ENCODE measurements at places on chromosomes 16 and 17.

DNA sequence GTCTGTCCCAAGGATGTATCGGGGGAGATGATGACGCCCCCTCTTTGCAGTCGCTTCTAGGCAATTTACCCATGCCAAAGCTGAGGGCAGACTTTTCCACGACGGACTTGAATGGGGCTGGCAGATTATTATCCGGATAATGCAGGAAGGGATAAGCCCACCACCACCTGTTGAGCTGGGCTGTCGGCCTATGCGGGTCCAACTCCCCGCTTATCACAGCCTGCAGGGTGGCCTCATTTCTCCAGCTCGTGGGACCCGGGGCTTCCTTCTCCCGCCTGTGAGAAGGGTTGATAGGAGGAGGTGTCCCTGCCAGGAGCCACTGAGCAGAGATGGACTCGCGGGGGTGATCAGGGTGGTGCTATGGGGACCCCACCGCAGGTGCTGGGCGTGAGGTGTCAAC lies 559 bp downstream of the CACNG5 start:
- no peak for DNase-seq

DNA sequence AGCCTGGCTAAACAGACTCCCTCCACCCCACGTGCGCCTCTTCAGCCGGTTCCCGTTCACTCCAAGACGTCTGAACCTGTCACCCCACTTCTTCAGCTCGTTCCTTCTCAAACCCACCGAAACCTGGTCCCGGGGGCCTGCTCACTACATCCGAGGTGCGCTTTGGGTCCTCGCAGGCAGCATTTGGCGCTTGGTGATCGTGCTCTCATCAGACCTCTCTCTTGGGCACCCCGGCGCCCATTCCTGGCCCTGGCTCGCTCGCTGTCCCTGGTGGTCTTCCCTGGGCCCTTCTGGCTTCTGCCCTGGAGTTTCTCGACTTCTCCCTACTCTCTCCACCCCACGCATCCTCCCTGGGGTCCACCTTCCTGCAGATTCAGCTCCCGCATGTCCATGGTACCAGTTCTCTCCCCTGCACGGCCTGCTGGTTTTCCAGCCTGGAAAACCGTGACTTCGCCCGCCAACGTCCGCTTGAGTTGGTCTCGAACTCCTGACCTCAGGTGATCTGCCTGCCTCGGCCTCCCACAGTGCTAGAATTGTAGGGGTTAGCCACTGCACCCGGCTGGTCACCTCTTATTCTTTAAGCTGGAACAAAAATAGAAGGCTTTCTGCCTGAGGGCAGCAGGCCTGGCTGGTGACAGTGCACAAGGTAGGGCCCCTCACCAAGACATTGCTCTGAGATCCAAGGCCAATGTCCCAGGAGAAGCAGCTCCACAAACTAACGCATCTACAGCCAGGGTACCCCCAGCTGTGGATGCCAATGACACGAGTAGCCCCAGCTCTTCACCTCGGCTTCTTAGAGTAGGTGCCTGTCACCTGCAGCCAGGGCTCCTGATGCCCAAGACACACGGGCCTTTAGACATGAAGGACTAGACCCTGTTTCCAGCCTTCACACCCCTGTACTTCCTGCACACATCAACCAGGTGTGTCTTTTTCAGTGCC lies 1.1 kb upstream of the MEAK7 start:
- DNase-seq, result no peak

DNA sequence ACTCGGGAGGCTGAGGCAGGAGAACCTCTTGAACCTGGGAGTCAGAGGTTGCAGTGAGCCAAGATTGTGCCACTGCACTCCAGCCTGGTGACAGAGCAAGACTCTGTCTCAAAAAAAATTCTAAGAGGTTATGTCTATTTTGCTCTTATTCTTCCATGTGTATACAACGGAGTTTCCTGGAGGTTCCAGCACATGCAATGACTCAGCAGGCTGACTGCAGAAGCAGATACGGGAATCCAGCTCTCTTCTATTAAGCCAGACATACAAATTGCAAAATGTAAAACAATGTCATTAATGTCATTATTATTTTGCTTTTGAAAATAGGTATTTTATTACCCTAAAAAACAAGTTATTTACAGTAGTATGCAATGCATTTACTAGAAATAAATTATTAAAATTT lies 18.4 kb downstream of the MIEF2 start:
- DNase-seq, result no peak

GRCh38 chr17:38750312-38751121 lies 2.0 kb upstream of the PSMB3 start:
- DNase-seq, result no peak

GRCh38 chr17:31510308-31511194 lies 119.1 kb downstream of the RAB11FIP4 start:
- no peak for DNase-seq

- DNase-seq, result no peak
These were observed 8.5 kb downstream of the MMP28 start for GRCh38 chr17:35786941-35787432.

- DNase-seq, result no peak
These were observed 16.8 kb downstream of the SDR42E1 start for GRCh38 chr16:81994485-81994884.

GRCh38 chr17:71029246-71029645 lies 859.9 kb downstream of the KCNJ2 start:
- no peak for DNase-seq

DNA sequence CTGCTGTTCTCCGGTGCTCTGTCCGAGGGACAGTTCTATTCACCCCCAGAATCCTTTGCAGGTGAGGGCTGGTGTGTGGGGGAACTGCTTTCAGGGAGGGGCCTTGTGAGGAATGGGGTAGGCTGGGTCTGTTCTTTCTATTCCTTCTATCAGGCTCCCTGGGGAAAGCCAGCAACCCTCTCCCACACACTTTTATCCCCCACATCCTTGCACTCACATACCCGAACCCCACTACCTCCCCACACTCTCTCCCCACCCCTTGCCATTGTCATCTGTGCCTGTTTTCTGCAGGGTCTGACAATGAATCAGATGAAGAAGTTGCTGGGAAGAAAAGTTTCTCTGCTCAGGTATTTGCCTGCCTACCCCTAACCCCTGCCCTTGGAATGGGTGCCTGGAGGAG lies 6.4 kb upstream of the TCAP start:
- DNase-seq, result no peak

DNA sequence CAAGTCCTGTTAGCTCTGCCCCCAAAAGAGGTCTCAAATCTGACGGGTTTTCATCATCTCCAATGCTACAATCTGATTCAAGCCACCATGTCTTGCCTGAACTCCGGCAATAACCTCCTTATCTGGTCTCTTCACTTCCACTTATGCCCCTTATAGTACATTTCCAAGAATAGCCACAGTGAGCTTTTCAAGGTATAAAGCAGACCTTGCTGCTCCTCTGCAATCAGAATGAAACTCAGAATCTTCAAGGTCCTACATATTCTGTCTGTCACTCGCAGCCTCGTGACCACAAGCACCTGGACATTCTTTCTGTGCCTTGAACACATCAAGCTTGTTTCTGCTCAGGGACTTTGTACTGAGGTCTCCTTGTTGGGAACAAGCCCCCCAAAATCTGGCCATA lies 84.7 kb downstream of the YPEL2 start:
- DNase-seq, result no peak

DNA sequence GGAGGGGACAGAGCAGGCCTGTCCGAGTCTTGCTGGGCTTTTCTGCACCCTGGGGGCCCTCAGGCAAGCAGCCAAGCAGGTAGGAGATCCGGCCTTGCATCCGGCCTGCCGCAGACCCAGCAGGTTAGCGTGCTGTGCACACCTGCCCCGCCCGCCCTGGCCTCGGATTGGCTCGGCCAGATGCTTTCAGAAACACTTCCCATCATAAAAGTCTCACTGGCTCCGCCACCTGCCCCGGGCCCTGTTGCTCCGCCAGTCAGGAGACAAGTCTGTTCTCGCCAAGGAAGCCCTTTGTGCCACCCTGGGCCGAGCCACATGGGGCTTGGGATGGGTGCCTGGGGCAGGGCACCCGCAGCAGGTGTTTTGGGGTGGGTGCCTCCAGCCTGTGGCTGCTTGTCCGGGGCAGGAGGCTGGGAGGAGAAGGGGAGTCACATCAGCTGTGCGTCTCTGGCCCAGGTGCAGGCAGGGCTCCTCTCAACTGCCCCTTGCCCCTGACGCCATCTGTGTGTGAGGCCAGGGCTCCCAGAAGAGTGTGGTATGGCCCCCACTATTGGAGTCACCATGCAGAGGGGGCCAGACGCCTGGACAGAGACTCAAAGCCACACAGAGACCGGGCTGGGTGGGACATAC lies 228.2 kb upstream of the GSE1 start:
- DNase-seq, result peak; percentile 83

- no peak for DNase-seq
These were observed 346.6 kb downstream of the PMP22 start for GRCh38 chr17:14918540-14918939.

- DNase-seq, result no peak
These were observed 121.6 kb upstream of the HS3ST4 start for GRCh38 chr16:25570131-25570530.

- DNase-seq, result no peak
These were observed 3.7 kb upstream of the ADAT1 start for GRCh38 chr16:75626806-75627205.

DNA sequence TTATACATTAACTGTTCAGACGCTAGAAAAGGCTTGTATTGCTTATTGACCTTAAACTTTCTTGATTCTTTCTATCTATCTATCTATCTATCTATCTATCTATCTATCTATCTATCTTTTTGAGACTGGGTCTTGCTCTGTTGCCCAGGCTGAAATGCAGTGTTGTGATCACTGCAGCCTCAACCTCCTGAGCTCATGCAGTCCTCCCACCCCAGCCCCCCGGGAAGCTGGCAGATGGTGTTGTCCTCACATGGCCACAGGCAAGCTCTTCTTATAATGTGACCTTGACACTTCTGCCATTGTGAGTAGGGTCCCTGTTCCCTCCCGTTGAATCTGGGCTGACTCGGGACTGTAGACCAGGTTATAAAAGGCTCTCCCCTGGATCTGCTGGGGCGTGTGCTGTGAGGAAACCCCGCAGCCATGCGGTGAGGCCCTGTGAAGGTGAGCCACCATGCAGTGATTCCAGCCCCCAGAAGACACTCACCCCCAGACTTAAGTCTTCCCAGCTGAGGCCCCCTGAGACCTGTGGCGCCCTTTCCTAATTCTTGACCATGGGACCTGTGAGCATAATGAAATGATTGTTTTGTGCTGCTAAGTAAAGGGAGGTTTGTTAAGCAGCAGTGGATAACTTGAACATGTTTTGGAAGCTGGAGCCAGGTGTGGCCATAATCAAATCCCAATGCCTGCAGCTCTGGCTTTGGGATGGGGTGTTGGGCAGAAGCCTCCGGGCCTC lies 54.3 kb downstream of the RPTOR start:
- DNase-seq, result no peak

DNA sequence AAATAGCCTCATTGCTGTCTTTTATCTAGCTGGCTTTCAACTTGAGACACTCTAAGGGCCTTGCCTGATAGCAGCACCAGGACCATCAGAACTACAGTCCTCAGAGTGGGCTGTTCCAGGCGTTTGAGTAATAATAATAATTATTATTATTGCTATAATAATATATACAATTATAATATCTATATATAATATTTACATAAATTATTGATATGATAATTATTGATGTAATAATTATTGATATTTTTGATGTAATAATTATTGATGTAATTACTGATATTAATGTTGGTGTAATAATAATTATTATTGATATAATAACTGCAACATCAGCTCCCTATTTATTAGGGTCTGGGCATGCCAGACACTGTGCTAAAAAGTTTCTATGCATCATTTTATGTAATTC lies 25.6 kb upstream of the CRHR1 start:
- DNase-seq, result no peak

- DNase-seq, result no peak
These were observed 57.5 kb upstream of the CLEC19A start for GRCh38 chr16:19228052-19228451.

DNA sequence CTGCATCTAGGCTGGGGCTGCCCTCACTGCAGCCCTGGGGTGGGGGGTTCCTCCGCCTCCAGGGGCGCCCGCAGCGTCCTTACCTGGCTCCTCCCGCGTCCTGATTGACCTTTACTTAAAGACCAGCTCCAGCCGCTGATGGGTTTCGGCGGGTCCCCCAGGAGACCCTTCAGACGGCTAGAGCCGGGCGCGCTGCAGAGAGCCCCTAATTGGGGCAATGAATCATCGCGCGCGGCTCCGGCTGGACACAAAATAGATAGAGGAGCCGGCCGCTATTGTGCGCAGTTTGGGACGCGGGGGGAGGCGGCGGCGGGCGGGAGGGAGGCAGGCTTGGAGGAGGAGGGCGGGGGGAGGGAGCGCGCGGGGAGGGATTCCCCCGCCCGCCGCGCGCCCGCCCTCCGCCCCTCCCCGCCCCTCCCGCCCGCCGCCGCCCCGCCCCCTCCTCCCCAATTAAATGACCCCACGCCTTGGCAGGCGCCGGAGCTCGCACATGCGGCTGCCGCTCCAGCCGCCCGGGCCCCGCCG lies 56.5 kb upstream of the CIBAR2 start:
- no peak for DNase-seq

GRCh38 chr17:70172449-70172848 lies 3.1 kb downstream of the KCNJ2 start:
- DNase-seq, result no peak

DNA sequence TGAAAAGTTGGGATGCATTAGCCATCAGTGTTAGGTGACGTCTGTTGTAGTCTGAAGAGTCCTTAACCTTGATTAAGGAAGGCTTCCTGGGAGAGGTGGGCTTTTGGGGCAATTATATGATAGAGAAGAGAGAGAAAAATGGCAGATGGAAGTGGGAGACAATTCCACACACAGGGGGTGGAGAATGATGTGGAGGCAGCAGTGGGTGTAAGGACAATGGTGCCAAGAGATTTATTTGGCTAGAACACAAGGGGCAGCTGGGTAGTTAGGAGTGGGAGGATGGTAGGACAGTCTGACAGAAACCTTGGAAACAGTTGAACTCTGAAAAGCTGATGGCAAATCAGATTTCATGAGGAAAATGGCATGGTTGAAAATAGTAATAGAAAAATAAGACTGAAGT lies 10.7 kb upstream of the DUSP14 start:
- DNase-seq, result no peak

DNA sequence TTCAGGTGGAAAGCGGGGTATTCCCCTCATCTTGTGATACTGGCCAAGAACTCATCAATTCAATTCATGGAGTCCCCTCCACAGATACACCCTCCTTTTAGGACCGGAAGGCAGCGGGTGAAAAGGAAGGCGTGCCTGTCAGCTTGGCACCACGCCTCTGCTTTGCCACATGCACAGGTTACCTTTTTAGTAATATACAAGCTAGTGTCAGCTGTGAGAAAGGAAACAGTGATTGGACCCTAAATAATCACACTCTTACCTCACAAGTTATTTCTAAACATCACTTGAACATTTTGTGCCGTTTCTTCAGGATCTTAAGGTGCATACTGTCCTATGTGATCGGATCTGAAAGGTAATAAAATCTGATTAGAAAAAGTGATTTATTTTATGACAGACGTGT lies 15.7 kb downstream of the ZDHHC7 start:
- DNase-seq, result no peak

Measured in NCI-H2107 (cell line).